Stomach (tissue), 19 donors: ENCODE measurements at places on chromosomes 1 and 21. TPM values are rescaled to one million over a fixed set of nuclear protein-coding genes. Genes with fewer than 3 reads are reported as not detected.
A peak's percentile ranks its signal among the peaks of the same experiment; 100 is the strongest.

The EDN2 gene
- polyA plus RNA-seq, result 2.5 TPM

The GPATCH3 gene
- 18.3 TPM for polyA plus RNA-seq

GRCh38 chr1:6450943-6451373, 15.0 kb downstream of the TNFRSF25 start:
- peaks cover 32% of the 10 kb centered on the region for H3K4me1 ChIP-seq
- no peaks in the 10 kb centered on the region for H3K36me3 ChIP-seq
- DNase-seq, result peak; percentile 74
- peaks cover 30% of the 10 kb centered on the region for H3K27me3 ChIP-seq

DNA sequence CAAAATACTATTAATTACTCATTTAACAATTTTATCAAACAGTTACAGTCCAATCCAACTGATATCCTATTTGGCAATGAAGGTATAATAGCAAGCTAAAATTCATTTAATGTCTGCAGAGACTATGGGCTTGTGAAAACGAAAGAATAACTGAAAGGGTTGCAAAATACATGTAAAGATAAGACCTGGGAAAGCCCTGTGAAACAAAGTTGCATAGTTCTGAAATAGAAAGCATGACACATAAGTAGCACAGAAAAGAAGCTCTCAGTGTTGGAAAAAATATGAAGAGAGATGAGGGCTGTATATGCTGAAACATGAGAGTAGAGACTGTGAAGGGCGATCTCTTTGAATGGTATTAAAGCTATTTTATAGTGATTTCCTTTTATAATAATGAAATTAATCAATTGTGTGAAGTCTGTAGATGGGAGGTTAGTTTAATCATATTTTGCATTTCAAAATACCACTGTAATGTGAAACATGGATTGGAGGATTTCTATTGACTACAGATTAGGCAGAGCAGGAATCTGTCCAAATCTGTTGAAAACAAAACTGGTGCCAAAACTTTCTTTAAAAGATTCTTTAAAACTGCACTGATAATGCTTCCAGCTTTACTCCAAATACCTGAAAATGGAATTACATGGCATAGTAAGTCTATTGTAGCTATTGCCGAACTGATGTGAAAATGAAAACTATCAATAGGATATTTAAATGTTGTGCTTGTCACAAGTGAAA, 1518.9 kb upstream of the B3GALT2 start:
- H3K36me3 ChIP-seq, result no peaks in the 10 kb centered on the region
- H3K4me1 ChIP-seq, result no peaks in the 10 kb centered on the region
- H3K4me3 ChIP-seq, result no peak overlapping the region

DNA sequence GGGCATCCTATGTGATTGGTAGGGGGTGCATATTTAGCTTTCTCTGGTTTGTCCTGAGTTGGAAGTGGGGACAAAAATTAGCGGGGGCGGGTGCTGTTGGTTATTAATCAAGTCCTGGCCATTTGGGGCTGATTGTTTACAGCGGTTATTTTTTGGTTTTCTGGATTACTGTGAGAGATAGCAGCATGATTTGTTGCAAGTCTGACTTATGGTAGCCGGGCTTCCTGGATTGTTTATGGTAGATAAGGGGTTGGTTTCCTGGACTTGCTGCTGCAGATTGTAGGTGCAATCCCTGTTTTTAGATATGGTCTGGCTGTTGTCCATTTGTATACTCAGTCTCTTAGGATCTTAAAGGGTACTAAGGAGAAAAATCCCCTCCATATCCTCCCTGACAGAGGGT, 12.1 kb upstream of the PROK1 start:
- H3K36me3 ChIP-seq, result no peaks in the 10 kb centered on the region
- DNase-seq, result no peak
- H3K27me3 ChIP-seq, result no peaks in the 10 kb centered on the region
- H3K27ac ChIP-seq, result no peak overlapping the region
